ENCODE measurements at places on chromosomes 1 and 21.

- no peak for DNase-seq
These were observed 30.2 kb upstream of the IL20 start for GRCh38 chr1:206835186-206835585.

DNA sequence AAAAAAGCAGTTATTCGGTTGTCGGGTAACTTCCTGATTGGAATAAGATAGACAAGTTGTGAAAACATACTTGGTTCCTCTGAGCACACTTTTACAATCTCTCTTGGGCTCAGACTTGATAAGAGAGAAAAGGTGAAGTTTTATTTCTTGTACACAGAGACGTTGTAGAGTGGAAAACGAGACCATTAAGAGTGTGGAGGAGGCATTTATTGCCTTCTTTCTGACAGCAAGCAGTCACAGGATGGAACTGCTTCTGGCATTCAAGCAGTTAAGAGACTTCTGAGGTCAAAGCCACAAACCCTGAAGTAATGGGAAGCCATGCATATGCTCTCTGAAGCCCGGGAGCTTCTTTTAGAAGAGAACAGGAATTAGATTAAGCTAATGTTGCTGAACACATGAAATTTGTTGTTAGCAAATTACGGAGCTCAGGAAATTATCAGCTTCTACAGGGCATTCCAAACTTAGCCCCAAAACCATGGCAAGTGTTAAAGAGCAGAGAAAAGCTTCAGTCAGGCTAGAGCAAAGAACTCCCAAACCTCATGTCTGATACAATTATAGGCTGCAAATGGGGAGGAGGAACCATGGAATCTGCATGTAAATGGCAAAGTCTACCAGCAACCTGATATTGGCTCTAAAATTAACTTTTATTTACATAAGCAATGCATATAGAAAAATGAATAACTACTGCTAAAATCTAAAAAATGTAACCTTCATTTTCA is 26.0 kb downstream of the S1PR1 start:
- no peak for DNase-seq

DNA sequence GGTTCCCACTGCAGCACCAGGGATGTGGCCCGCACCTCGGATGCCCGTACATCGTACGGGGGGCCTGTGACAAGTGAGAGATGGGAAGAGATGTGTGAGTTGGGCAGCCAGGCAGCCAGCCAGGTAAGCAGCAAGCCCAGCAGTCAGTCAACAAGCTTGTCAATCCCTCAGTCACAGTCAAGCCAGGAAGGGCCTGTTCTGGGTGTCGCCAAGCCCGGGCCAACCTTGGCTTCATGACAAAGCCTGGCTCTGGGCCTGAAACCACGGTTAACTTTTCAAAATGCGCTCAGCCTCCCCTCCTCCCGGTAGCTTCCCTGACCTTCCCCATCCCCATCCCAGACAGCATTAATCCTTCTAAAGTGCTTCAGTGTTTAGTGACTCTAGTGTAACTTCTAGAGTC is 31.8 kb downstream of the MYOM3 start:
- no peak for DNase-seq

DNA sequence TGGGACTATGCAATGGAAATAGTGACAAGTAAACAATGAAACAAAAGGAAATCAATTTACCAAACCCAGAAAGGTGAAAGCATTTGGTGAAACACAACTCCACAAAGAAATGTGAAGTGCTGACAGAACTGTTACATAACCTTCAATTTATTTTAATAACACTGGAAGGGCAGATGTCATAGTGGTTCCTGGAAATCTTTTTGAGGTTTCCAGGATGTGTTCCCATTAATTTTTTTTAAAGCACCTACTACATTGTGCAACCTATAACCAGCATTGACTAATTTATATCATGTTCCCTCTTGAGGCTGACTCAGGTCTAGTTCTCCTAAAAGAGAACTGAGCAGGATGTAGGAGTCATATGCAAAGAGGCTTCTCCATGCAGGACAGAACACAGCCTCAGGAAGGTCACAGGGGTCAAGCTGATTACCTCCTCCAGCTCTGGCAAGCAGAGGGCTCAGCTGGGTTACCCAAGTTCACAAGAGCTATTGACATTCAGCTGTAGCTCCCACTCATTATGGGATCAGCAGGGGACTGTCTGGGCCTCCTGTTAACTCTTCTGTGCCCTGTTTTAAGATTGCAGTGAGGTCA is 157.1 kb upstream of the NRIP1 start:
- DNase-seq = no peak

- DNase-seq = no peak
These were observed 651.6 kb downstream of the NPHP4 start for GRCh38 chr1:5340560-5341130.

DNA sequence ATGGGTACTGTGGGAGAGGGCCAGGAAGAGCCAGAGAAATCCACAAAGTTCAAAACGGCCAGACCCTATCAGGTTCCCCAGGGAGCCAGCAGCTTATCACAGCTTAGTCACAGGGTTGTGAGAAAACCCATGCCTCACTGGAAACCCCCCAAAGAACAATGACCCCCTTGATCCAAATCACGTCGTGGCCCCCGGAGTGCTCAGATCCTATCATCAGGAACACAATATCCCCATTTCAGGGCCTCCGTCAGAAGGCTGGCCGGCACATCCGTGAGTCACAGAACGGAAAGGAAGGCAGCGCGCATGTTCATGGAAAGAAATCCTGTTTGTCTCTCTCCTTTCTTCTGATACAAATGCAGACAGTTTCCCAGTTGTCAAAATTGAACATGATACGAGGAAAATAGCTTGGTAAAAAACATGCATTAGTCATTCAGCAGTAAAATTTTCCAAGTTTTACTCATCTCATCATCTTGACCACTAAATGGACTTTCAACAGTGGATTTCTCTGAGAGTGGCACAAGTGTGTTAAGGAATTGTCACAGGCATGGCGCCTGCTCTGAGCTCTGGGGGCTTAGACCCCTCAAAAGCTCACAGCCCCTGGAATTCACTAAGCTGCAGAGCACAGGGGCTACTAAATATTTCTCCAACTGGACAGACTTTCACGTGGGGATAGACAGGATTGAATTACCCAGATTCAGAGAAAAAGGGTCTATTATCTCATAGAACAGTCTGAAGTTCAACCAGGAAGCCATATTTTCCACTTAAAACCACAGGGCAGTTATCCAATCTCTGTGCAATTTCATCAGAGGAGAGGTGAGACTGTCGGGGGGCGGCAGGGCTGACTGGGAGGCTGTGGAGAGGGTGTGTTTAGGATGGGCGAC is 124.8 kb downstream of the RIPK4 start:
- DNase-seq = no peak

DNA sequence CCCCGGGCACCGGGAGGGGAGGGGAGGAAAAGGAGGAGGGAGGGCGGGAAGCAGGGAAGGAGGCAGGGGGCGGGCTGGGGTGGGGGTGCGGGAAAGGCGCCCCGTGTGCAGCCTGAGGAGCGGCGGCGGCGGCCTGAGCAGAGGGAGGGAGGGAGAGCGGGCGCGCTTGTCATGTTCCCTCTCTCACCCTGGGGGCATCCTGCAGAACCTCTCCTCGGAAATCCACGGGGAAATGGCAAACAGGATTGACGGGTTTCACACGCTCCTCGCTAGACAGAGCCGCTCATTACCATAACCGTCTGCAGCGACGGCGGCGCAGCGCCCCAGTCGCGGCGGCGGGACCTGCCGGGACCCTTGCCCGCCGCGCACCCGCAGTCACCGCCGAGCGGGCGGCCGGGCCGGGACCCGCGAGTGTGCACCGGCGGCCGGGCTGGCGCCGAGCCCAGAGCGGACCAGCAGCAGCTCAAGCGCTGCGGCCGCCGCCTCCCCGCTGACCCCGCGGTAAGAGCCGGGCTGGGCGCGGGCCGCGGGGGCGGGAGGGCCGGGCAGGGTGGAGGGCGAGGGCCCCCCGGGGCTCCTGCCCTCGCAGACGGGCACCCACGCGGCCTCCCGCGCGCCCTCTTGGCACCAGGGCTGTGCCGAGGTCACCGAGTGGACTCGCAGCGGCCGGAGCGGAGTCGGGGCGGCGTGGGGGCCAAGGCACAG is at the start of gene SERTAD4:
TSS of gene SERTAD4 (plus strand) at position 286 of the 705 bp plus-strand sequence. CDS start 5,165 bp downstream, outside the sequence.
- peak; percentile 84 for DNase-seq

DNA sequence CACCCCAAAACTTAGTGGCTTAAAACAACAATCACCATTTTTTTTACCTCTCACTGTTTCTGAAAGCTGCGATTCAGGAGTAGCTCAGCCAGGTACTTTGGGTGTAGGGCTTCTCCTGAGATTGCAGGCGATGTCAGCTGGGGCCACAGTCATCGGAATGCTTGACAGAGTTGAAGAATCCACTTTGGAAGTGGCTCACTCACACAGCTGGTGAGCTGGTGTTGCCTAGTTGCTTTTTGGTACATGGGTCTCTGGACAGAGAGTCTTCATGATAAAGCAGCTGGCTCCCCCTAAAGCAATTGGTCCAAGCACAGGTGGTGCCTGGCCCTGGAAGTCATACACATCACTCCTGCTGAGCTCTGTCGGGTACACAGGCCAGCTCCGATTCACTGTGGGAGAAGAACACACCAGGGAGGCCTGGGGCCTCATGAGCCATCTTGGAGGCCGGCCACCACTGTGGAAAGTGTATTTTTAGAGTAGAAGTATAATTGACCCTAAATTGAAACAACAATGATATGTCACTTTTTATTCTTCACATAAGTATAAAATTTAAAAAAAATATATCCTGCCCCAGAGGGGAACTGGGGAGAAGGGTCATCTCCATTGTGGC is 75.2 kb upstream of the GALNT2 start:
- no peak for DNase-seq

- DNase-seq = no peak
These were observed 7.7 kb downstream of the PADI1 start for GRCh38 chr1:17212487-17213121.

DNA sequence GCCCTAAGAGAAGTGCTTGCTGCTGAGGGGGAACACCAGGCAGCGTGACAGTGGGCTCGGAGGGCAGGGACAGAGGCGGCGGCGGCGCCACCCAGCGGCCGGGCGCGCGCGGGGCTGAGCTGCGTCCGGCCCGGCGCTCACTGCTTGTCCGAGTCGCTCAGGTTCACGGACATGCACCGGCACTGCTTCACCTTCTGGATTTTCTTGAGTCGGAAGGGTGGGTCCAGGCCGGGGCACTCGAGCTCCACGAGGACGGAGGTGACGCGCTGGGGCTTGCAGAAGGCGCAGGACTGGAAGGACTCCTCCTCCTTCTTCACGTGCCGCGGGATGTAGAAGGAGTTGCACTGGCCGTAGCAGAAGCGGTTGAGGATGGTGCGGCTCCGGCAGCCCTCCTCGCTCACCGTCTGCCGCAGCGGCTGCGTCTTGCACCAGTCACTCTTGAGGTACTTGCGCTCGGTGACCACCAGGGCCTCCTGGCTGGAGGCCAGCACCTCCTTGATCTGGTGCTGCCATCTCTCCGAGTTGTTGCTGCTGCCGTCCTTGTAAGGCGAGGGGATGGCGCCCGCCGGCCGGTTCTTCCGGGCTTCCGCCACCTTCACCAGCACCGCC is 119.0 kb downstream of the GREM2 start:
- DNase-seq = peak; percentile 65

DNA sequence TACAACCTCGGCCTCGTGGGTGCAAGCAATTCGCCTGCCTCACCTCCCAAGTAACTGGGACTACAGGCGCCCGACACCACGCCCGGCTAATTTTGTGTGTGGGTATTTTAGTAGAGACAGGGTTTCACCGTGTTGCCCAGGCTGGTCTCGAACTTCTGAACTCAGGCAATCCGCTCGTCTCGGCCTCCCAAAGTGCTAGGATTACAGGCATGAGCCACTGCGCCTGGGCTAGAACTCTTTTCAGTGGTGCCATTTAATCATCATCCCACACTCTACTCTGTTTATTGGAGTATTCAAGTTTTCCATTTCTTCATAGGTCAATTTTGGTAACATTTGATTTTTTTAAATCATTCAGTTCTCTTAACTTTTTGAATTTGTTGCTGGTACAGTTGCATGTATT is 101.3 kb downstream of the DHRS3 start:
- no peak for DNase-seq

GRCh38 chr1:92901126-92901525 is 60.1 kb downstream of the DIPK1A start:
- no peak for DNase-seq

DNA sequence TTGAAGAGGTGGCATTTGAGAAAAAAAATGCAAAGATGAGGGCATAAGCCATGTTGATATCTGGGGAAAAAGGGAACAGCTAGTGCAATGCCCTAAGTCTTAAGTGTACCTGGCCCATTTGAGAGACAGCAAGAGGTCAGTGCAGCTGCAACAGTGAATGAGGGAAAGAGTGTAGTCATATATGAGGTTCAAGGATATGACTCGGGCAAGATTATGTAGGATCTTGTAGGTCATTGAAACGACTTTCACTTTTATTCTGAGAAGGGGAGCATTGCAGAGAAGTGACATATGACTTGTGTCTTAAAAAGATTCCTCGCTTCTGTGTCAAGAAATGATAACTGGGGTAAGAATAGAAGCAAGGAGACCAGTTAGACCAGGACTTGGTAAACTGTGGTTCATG is 31.0 kb downstream of the NTMT2 start:
- no peak for DNase-seq

- no peak for DNase-seq
These were observed 53.0 kb downstream of the ZC3H11B start for GRCh38 chr1:219559899-219560298.

DNA sequence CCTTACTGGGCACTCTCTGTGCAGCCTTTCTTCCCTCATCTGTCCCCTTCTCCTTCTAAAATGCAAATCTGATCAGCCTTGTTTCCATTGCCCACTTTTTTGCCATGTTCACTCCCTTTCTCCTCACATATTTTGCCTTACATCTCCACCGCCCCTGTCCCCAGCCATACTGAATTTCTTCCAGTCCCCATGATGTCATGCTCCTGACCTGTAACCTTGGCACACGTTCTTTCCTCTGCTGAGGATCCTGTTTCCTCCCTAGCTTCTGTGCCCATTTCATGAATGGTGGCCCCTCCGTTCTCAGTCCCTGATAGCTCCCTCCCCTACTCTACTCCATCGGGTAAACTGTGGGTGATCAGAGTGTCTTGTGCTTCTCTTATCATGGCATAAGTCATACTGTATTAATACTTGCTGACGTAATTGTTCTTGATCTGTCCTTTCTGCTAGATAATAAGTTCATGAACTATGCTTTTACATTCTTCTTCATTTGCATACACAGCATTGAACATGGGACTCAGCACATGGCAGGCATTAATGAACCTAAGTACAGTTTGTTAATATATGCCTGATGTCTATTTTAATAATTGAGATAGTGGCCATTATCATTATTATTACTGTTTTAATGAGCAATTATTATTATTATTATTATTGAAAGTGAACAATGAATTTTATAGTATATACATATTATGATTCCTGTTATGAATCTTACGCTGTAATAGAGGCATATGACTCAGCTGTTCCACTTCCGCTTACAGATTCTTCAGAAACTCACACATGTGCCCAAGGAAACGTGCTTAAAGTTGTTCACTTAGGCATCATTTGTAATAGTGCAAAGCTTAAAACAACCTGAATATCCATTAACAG is 28.5 kb downstream of the MAP3K21 start:
- DNase-seq = no peak

GRCh38 chr1:163166886-163167555 is 35.7 kb downstream of the RGS5 start:
- DNase-seq = no peak

- no peak for DNase-seq
These were observed 27.7 kb upstream of the HAO2 start for GRCh38 chr1:119340861-119341261.

- peak; percentile 26 for DNase-seq
These were observed 45.6 kb upstream of the RAB4A start for GRCh38 chr1:229225331-229225782.

Measured in T47D (cell line).